ENCODE measurements at places on chromosomes 4 and X. TPM values are rescaled to one million over a fixed set of nuclear protein-coding genes. Genes with fewer than 3 reads are reported as not detected.

GRCh38 chr4:1172971-1173757, 781 bp upstream of the SPON2 start:
- no peaks in the 10 kb centered on the region for H3K36me3 ChIP-seq
- H3K4me3 ChIP-seq, result no peak overlapping the region
- H3K27ac ChIP-seq, result peak overlapping the region; percentile 96
- peak; percentile 87 for DNase-seq

DNA sequence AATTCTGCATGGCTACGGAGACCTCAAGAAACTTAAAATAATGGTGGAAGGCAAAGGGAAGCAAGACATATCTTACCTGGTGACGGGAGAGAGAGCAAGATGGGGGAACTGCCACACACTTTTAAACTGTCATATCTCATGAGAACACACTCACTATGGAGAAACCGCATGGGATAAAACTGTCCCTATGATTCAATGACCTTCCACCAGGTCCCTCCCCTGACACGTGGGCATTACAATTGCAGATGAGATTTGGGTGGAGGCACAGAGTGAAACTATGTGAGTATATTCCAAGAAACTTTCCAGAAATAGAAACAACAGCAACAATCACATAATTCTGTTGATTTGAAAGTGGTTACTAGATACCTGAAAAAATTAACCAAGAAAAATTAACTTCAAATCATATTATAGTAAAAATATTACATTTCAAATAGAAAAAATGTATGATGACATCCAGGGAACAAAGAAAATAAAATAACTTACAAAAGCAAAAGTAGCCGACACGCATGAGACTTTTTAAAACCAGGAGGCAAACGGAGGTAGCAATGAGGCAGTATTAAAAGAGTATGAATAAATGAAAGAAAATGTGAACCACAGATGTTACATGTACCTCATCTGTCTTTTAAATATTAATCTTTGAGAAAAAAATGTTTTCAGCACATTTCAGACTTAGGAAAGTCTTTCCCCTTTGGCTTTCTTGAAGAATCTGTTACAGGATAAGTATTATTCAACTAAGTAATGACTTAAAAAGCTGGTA, 879.5 kb downstream of the TECRL start:
- no peaks in the 10 kb centered on the region for H3K36me3 ChIP-seq
- no peaks in the 10 kb centered on the region for H3K27me3 ChIP-seq
- DNase-seq, result no peak
- no peaks in the 10 kb centered on the region for H3K4me1 ChIP-seq
- no peak overlapping the region for H3K27ac ChIP-seq

The SLC6A8 gene
- total RNA-seq, result 9.5 TPM

The MAD2L1 gene
- 1.8 TPM for total RNA-seq

The LANCL3 gene
- total RNA-seq, result 0.12 TPM
